A549 treated with Hydrocortisone at 1 μM for 4 hours (cell line): ENCODE measurements at places on chromosomes 11 and 22. TPM values are rescaled to one million over a fixed set of nuclear protein-coding genes. Genes with fewer than 3 reads are reported as not detected.

Gene GATD1
- total RNA-seq: 37.2 to 46.9 TPM (median 43.5 TPM) in 5 replicates

Gene FAM111B
- 5.9 to 8.9 TPM (median 6.8 TPM) in 5 replicates for total RNA-seq

Gene P2RY6
- 4.1 to 8.1 TPM (median 6.4 TPM) in 5 replicates for total RNA-seq

Gene PRPF19
- 168 to 186 TPM (median 176 TPM) in 5 replicates for total RNA-seq
